Stimulated activated CD4-positive, alpha-beta T cell treated with anti-CD3 and anti-CD28 coated beads, Interleukin-1b, Interleukin-23, amount 100 ng/mL, for 1 hour (primary cell): ENCODE measurements at places on chromosomes 3 and 15.

GRCh38 chr15:69628256-69629093, 175.9 kb downstream of the RPLP1 start:
- DNase-seq, result no peak

GRCh38 chr3:102400142-102400541, 34.7 kb upstream of the ZPLD1 start:
- no peak for DNase-seq

DNA sequence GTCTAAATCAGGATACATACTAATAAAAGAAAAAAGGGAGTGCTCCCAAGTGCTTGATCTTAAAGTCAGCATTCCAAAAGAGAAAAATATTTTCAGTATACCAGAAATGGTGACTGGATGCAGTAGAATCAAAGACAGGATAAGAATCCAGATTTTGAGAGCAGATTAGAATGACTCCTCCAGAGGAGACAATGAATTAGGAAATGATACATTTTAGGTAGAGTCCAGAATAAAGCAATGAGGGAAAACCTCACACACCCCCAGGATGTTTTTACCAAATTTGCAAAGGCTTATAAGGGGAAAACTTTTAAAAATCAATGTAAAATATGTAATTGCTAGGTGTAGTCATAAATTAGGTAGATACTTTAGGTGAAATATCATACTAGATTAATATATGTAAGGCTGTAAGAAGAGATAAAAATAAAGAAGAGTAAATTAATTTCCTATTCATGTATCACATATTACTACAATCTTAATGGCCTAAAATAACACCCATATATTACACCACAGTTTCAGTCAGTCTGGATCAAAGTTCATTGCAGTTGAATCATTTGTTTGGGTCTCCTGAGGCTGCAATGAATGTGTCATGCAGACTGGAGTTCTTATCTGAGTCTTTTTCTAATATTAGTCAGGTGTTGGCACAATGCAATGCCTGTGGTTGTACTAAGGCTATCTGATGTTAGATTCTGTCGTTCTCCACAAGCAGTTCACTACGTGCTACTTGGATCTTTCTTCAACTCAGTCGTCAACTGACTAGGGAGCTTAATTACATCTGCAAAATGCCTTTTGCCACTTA, 547.8 kb upstream of the EPHA6 start:
- DNase-seq, result no peak

DNA sequence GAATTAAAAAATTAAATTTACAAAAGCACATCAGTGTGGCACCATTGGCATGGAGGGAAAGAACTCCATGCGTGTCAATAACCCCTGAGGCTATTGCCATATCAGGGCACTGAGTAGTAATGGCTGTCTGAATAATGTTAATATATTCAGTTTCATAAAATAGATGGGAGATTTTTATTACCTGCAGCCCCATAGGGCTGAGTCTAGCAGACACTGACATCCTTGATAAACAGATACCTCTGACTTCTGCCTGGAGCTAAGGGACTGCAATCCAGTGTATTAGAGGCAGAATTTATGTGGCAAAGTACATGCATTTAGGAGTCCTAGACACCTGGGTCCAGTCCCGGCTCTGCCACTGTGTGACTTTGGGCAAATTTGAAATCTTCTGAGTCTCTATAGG, 38.8 kb upstream of the SV2B start:
- DNase-seq, result no peak
